ENCODE measurements at places on chromosomes 7 and 10.
A peak's percentile ranks its signal among the peaks of the same experiment; 100 is the strongest.

DNA sequence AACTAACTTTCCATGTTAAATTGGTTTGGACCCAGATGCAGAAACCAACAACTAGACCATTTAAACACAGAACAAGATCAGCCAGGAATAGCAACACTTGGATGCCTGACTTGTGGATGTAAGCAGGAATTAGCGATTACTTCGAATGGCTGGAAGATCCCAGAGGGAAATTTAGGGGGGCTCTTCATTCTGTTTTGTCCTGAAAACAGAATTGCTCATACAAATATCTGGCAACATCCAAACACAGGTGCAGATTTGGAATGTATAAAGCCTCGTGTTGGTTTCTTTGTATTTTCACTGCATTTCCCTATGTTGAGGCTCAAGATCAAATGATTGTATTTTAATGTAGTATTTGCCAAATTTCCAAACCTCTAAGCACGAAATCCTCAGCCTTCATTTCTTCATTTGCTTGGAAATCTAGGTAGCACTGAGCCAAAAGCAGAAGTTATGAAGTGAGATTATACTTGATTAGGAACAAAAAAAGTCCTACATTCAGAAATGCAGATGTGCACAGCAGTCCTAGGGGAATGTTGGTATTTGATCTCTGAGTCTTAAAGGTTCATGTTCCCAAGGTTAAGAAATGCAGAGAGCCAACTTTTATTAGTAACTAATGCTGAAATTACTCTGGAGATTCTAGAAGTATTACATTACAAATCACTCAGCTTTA lies 248.7 kb upstream of the TCF7L2 start:
- peak; percentile 82 for DNase-seq

GRCh38 chr7:44239361-44239760 lies 38.6 kb downstream of the YKT6 start:
- DNase-seq: no peak

DNA sequence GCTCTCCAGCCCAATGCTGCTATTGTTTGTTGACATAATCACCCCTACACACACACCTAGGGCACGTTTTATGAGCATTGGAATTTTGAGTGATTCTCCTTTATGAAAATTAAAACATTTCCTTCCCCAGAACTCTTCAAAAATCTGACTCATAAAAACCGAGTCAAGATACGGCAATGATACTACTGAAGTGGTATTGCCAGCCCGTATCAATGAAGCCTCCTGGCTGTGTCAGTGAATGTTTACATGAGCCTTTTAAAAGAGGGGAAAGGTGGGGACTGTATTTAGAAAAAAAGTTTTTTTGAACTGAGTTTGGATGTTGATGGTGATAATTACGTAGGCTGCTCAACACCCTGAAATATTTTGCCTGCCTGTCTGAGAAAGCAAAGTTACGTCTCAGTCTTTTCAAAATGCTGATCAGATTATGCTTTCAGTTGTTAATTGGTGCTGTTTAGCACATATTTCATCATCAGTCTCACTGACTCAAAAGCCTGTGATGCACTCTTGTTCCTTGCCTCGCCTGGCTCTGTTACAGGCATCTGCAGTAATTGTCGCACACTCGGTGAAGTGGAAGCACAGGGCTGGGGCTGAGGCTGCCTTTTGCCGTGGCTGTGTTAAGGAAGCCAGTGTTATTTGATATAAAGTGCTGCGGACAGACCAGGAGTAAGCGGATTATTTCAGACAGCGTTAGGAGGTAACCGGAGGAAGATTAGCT lies 157.4 kb upstream of the TCF7L2 start:
- peak; percentile 74 for DNase-seq

DNA sequence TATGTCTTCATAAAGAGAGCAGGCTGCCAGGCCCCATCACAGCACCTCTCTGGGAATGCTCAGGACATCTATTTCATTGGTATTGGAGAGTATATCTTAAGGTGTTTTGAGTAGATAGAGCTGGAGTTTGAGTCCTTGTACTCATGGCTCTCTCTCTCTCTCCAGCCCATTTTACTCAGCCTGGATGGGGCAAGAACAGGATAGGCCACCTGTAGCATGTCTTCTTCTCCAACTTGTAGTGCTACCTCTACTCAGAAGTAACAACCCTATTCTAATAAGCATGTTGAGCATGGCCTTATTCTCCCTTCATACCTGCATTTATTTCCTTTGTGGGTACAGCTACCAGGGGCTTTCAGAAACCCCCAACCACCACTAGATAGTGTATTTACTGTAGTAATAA lies 21.9 kb downstream of the PRLHR start:
- no peak for DNase-seq

GRCh38 chr10:90930070-90930837 lies 9.4 kb upstream of the ANKRD1 start:
- DNase-seq: peak; percentile 88

- no peak for DNase-seq
Observed at GRCh38 chr10:124706462-124707143, 37.6 kb downstream of the FAM53B start.

DNA sequence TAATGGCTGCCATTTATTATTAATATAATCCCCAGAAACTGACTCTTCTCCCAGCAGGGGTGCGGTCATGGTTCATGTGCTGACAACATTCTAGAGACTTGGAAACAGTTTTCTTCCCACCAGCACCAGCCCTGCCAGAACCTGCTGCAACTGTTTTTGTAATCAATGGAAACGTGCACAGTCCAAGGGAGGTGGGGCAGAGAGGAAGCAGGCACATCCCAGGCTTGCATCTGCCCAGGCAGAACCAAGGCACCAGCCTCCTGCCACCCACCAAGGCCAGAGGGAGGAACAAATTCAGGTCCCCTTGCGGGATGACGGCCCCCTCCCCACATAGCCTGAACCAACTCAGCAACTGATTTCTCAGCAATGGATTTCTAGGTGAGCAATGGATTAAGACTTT lies 119.0 kb downstream of the OAT start:
- DNase-seq: no peak

Measured in tongue (tissue), 3 donors.